ENCODE measurements at places on chromosomes 16 and 17. TPM values are rescaled to one million over a fixed set of nuclear protein-coding genes. Genes with fewer than 3 reads are reported as not detected.

YWHAE gene
- 527 TPM for total RNA-seq

CA7 gene
- not detected for total RNA-seq

GCGR gene
- total RNA-seq, result not detected

CHST6 gene
- 0.97 TPM for total RNA-seq

MIEN1 gene
- 42.8 TPM for total RNA-seq

ZNF652 gene
- 26.4 TPM for total RNA-seq

PPM1E gene
- 0.32 TPM for total RNA-seq

GOSR2 gene
- total RNA-seq, result 30.3 TPM

CD300LF gene
- total RNA-seq, result not detected

APOH gene
- total RNA-seq, result not detected

TSNAXIP1 gene
- 0.97 TPM for total RNA-seq
